ENCODE measurements at places on chromosomes 1 and 21.

DNA sequence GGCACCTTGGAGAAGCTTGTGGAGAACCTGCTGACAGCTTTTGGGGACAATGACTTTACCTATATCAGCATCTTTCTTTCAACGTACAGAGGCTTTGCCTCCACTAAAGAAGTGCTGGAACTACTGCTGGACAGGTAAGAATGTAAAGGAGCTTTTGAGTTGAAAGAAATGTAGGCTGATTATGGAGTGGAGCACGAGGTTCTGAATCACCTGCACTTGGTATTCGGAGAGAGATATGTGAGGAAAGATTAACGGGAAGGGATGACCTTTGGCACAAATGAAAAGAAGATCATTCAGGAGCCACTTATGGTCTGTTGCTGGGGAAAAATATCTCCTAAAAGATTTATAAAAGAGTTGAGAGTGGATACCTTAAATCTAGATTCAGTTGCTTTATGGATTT is 42.7 kb downstream of the RGL1 start:
- no peak for DNase-seq

DNA sequence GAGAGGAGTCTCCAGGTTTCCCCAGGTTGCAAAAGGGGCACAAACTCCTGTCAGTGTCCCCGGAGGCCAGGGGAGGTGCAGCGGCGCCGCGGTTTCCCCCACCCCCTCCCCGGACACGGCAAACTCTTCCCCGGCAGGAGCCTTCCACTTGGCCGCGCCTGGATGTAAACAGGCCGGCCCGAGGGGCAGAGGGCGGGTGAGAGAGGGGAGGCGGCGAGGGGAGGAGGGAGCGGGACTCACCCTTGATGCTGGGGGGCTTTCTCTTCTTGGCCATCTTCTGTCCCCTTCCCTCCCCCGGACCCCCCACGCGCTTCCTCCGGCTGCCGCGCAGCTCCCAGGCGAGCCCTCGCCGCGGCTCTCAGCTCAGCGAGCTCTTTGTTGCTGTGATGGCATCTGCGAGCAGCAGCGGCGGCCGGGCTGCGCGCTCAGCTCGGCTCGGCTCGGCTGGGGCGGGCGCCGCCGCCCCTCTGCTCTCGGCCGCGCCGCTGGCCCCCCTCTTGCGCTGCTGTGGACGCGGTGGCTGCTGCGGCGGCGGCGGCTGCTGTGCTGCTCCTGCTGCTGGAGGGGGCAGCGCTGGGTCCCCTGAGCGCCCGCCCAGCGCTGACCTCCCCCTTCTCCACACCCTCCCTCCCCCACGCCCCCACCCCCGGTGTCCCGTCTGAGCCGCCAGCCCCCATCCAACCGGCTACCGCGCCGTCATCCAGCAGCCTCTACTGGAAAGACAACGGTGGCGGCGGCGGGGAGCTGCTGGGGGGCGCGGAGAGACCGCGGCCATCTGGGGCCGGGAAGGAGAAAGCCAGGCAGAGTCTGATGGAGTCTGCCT is 4.9 kb upstream of the SLC44A5 start:
- peak; percentile 28 for DNase-seq

DNA sequence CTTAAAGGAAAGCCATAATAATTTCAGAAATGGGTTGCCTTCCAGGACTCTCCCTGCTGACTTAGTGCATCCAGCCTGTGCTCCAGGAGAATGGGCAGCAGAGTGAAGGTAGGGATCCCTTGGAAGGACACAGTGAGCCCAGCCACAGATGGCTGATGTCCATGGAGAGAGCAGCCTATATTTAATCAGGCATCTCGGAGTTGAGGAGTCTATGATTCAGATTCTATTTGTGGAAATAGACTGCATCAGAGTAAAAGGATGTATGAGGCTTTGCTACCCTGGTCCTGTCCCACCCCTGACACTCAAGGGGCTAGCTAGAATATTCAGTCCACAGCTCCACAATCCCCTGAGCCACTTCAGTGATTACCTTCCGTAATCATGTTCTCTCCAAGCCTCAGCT is 43.8 kb upstream of the PBX1 start:
- DNase-seq = no peak

DNA sequence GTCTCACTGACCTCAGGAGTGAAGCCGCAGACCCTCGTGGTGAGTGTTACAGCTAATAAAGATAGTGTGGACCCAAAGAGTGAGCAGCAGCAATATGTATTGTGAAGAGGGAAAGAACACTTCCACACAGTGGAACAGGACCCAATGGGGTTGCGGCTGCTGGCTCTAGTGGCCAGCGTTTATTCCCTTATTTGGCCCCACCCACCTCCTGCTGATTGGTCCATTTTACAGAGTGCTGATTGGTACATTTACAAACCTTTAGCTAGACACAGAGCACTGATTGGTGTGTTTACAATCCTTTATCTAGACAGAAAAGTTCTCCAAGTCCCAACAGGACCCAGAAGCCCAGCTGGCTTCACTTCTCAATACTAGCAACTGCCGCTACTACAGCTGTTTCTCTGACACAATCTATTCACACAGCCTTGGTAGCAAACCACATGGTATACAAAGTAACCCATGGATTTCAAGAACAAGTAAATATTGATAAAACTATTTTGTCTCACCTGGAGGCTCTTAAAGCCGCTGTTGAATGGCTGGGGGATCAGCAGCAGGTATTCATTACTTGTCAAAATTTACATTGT is 25.3 kb upstream of the ITLN1 start:
- DNase-seq = no peak

DNA sequence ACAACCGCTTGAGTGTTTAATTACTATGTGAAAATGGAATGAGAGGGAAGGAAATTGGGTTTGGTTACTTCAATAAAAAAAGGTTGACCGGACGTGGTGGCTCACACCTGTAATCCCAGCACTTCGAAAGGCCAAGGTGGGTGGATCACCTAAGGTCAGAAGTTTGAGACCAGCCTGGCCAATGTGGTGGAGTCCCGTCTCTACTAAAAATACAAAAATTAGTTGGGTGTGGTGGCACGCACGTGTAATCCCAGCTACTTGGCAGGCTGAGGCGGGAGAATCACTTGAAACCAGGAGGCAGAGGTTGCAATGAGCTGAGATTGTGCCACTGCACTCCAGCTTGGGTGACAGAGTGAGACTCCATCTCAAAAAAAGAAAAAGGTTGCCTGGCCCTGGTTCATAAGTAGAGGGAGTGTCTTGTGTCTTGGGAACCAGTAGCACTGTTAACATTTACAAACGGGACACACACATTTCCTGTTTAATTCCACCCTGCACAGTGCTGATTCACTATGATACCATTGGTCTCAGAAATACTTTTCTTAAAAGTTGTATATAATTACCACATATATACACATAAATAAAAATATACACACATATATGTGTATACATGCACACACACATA is 27.6 kb upstream of the CLDN14 start:
- DNase-seq = no peak

DNA sequence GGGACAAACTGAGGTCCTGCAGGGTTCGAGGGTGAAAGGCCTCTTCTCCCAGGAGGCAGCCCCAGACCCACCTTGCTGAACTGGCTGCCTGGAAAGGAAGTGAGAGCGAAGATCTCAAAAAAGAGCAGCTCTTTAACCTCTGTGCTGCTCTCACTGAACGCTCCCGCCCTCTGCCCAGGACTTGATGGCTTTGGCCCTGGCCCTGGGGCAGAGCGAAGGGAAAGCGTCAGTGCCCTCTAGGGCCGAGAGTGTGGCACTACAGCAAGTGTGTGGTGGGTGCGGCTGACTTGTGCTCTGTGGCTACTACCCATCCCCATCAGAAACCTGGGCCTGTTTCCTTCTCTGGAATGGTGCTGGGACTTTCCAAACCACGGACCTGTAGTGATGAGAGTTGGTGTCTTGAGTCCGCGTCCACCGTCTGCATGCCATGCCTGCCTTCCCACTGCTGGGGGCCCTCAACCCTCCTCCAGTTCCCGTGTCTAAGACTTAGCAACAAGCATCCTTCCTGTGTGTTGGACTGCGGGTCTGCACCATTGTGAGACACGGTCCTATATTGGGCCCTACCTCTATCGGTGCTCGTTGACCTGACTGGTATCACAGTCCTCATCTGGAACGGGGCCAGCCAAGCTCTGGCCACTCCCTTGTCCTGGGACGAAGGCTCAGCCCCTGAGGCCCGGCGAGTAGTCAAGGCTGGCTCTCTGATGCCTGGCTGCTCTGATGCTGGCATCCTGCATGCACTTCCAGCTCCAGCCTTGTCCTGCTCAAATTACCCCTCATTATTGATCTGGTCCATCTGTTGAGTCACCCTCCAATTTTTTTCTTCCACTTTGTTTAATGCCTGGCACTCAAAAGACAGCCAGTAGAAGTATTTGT is 180.3 kb downstream of the DISC1 start:
- DNase-seq = peak; percentile 62

GRCh38 chr1:160006312-160006940 is 25.4 kb downstream of the PIGM start:
- DNase-seq = peak; percentile 82

GRCh38 chr1:111470596-111470995 is 3.2 kb upstream of the C1orf162 start:
- no peak for DNase-seq

- DNase-seq = no peak
Observed at GRCh38 chr1:183259924-183260323, 73.9 kb downstream of the LAMC2 start.

GRCh38 chr1:235411489-235412486 is 44.6 kb downstream of the TBCE start:
- DNase-seq = no peak

- DNase-seq = no peak
Observed at GRCh38 chr1:150692720-150693119, 4.2 kb downstream of the GOLPH3L start.

- DNase-seq = peak; percentile 91
Observed at GRCh38 chr1:171654942-171655745, 2.7 kb upstream of the MYOC start.

DNA sequence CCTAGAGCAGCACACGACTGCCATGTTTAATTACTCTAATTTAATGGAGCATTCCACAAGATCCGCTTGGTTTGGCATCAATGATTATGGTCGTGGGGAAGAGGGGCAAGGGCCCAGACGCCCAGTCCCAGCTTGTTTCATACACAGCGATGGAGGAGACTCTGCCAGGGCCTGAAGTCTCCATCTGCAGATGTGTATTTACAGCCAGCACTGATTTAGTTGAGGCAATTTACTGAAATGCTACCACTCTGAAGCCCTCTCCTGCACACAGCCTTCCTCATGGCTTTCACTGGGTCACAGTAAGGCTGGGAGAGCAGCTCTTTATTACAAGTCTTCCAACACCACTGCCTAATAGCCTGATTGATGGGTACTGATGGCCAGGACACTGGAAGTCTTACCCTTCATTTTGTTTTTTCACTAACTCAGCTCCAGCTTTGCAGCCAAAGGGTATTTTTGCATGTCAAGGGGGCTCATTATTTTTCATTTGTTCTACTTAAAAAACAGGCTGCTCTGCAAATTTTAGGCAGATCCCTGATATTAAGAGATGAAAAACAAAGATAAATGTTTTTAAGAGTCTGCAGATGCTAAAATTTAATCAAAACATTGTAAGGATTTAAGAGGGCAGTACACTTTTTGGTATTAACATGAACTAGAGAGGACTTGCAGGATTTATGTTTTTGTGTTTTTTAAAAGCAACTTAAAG is 236.3 kb downstream of the SIPA1L2 start:
- no peak for DNase-seq

Measured in stimulated activated CD8-positive, alpha-beta memory T cell treated with anti-CD3 and anti-CD28 coated beads, Interleukin-4, amount 100 ng/mL, for 48 hours (primary cell).